ENCODE measurements at places on chromosomes 6 and 20.

DNA sequence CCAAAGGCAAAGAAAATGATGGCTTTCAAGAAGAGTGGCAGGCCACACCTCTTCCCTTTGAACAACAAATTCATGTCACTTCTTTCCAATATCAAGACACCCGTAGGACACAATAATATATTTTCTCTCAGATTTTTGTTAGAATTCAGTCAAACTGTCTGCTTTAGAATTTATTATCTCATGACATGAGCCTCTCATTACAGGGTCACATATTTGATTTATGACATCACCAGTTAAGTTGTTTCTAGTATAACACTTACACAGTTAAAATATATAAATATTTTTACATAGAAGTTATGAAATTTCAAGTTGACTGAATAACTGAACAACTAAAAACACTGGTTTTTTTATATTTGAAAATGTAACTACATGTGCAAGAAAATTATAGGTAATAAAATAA lies 320.6 kb upstream of the AGPAT4 start:
- no peak for DNase-seq

- DNase-seq, result peak; percentile 97
Measured at GRCh38 chr20:62182469-62183425, at the start of gene MTG2. TSS of gene MTG2 (plus strand) at chr20:62183028. CDS start at chr20:62193421, 10,393 bp downstream.

DNA sequence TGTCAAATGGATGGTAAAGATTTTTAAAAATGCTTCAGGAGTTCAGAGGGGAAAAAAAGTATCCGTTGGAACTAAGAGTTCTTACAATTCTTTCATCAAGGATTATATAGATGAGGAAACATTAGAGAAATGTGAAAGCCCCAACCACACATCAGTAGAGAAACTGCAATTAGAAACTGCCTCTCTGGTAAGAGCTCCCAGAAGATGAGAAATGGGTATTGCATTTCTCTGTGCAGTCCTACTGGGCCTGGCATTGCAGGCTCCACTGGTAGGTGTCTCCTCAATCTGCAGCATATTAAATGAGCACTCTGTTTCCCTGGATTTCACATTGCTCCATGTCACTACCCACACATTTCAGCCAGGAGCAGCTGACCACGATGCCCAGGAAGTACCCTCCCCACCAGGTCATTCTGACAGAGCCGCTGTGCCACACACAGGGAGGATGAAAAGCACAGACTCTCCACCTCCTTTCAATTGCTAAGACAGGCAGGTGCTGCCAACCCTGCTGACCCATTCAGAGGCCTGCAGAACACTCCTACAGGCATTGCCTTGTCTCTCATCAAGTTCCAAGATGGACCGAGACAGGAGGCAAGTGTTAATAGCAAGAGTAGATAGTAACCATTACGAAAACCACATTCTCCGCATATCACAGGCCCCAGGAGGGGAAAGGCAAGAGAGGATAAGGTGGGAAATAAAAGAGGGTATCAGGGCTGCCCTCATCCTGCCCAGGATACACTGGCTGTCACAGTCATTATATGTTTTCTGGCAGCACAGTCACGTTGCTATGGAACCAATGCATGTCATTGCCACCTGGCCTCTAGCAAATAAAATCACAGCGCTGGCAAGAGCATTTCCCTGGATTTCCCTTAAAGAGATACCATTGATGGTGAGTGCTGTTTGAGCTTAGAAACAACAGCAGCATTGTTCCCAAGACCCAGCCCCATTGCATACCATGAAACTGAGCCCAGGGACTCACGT lies 241.7 kb downstream of the ATXN1 start:
- DNase-seq, result no peak

DNA sequence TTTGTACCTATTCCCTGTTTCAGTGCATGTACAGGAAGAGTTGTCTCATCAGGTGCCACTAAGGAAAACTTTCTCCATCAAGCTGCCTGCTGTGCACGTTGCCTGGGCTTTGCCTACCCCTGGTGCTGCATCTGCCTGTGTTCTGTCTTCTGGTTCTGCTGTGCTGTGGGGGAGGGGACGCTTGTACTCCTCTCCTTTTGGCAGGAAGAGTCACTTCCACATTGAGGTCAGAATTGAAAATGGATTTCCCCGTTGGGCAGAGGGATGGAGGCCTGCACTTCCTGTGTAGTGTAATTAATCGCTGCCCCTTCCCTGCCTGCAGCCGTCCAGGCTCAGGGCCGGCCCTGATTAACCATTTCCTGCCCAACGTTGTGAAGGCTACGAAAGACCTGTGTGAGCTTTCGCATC lies 153.3 kb downstream of the SCML4 start:
- DNase-seq, result peak; percentile 59

GRCh38 chr6:80930376-80930775 lies 822.1 kb downstream of the TENT5A start:
- no peak for DNase-seq

DNA sequence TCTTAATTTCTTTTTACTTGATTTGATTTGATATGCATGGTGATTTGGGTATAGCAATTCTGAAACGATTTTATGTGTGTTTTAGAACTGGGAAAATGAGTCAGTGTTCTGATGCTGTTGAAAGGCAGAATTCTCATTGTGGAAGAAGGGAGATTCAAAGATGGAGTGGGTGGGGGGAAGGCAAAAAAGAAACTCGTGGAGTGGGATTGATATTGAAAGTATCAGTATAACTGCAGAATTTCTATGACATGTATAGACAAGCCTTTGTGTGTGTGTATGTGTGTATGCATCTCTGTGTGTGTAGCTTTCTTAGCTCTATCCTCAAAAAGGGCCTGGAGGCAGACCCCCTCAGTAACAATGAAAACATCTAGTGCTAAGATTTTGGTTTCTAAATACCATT lies 184.3 kb upstream of the OLIG3 start:
- DNase-seq, result no peak

DNA sequence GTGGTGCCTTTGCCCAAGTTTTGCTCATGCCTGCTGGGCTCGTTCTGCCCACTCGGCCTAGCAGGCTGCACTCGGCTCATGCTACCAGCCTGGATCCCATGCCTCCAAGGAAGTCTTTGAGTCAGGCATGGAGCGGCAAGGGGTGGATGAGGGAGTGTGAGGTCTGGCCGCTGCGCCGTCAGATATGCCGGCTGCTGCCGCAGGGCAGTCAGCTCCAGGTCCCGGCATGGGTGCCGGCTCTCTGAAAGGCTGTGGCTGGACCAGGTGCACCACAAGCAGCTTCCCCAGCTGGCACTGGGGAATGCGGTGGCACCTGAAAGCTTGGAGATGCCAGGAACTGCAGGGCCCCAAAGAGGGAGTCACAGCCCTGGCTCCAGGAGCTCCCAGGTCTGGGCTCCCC lies 75.5 kb downstream of the GPR63 start:
- no peak for DNase-seq

- no peak for DNase-seq
Measured at GRCh38 chr6:5599127-5599526, 337.8 kb downstream of the FARS2 start.

DNA sequence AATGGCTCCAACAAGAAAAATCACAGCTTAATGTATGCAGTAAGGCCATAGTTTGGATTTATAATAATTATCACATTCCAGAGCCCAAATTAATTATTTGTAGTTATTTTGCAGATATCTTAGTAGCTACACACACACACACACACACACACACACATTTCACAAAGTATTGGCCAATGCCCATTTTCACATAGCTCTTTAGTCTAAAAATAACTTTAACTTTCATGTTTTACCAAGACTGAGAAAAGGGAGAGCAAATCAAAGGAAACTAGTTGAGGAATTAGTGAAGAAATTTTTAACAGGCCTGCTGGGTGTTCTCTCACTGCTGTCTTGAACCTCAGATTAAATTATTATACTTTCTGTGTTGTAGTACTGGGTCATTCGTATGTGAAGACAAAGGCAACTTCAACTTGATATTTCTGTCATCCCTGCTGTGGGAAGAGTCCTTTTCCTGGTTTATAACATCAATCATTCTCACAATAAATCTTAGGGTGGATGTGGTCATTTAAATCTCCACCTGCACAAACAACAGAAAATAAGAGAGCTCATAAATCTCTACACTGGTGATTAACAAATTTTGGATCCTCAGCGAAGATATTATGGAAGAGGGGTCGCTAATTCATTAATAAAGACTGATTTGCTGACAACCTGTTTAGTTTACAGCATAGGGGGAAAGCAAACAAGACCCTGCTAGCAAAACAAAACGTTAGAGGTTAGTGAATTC lies 1.6 kb upstream of the TCF21 start:
- no peak for DNase-seq

- no peak for DNase-seq
Measured at GRCh38 chr6:144344646-144345045, 59.5 kb downstream of the UTRN start.

GRCh38 chr6:91485047-91485446 lies 898.2 kb upstream of the MAP3K7 start:
- no peak for DNase-seq

DNA sequence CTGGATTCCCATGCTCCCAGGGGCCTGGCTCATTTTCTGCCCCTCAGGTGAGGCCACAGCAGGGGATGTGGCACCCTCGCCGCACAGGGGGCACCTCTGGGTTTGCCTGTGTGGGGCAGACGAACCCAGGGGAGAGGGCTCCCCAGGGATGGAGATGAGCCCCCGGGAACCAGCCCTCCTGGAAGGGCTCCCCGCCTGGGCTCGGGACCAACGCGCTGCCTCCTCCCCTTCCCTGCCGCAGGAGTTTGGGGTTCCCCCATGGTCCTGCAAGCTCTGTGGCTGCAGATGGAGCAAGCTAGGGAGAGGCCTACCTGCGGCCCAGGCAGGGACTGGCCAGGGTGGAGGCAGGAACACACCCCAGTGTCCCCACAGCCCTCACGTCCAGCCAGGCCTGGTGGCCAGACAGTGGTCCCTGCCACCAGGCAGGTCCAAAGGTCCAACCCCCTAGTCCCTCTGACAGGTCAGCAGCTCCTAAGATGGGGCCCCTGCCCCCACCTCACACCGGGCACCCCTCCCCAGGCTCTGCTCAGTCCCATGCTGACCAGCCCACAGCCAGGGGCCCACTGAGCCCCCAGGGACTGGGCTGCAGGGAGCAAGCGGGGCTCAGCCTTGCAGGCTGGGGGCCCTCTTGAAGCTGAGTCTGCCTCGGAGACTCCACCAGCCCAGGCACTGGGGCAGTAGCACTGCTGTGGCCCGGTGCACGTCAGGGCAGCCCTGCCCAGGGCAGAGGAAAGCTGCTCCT lies 13.7 kb downstream of the LAMA5 start:
- DNase-seq, result peak; percentile 76

GRCh38 chr20:24337069-24337468 lies 132.4 kb upstream of the SYNDIG1 start:
- DNase-seq, result no peak

GRCh38 chr6:95784019-95784418 lies 206.7 kb downstream of the MANEA start:
- DNase-seq, result no peak

- no peak for DNase-seq
Measured at GRCh38 chr20:58268936-58269619, 40.4 kb upstream of the RAB22A start.

DNA sequence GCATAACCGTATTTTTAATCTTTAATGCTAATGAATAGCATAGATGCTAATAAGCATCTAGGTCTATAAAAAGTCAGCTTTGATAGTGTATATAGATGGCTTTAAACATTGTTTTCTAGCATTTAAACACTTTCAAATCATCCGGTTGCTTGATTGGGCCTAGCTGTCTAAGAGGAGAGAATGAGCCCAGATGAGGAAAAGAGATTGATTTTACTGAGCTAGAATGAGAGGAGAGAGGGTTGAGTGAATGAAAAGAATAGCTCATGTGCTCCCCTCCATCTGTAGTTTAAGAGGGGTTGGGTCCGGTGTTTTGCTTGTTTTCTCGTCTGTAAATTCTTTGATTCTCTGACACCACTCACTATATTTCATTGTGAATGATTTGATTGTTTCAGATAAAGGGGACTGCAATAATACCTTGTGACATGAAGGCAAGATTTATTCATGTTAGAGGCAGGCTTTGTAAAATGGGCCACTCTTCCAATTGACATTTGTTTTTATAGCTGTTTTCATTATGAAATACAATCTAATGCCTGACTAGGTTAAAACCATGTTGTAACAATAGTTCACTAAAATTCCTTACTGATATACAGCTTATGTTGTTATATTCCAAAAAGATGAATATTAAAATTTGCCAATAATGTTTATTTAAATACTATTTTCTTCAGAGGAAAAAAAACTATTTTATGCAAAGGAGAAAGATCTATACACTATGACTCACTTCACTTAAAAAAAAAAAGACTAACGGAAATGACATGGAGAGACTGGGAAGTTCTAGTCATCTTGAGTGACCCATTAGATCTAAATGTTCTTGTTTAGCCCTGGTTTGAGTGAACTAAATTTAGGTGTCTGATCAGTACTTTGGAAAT lies 3.2 kb downstream of the PTPN1 start:
- no peak for DNase-seq

DNA sequence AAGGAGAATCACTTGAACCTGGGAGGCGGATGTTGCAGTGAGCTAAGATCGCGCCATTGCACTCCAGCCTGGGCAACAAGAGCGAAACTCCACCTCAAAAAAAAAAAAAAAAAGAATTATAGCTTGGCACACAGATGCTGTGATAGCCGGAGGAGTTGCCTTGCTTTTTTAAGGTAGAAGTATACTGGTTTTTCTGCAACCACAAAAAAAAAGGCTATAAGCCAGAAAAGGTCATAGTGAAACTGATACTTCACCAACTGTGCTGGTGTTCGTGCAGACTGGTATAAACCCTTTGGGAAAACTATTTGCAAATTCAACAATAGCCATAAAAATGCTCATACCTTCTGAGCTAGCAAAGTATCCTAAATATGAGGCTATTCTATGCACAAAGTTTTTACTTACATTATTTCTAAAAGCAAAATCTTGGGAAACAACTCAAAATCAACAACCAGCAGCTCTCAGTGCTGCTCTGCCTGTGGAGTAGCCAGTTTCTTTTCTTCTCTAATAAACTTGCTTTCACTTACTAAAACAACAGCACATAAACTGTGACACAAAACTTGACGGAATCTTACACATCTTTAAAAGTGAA lies 44.0 kb downstream of the B4GALT5 start:
- DNase-seq, result no peak

- DNase-seq, result peak; percentile 13
Measured at GRCh38 chr20:57659517-57660180, 39.4 kb upstream of the ZBP1 start.

- no peak for DNase-seq
Measured at GRCh38 chr6:139602577-139602976, 228.1 kb upstream of the CITED2 start.

DNA sequence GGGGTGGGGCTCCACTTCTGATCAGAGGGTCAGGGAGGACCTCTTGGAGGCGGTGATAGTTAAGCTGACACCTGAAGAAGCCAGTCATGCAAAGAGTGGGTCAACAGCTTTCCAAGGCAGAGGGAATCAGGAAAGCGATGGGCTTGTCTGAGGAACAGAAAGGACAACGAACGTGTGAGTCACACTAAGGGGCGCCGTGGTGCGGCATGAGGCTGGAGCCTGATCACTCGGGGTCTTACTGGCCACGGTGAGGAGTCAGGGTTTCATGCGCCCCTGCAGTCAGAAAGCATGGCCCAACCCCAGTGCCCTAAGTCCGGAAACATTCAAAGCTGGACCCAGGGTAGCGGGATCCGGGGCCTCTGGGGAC lies 50.6 kb upstream of the SLC32A1 start:
- DNase-seq, result no peak

DNA sequence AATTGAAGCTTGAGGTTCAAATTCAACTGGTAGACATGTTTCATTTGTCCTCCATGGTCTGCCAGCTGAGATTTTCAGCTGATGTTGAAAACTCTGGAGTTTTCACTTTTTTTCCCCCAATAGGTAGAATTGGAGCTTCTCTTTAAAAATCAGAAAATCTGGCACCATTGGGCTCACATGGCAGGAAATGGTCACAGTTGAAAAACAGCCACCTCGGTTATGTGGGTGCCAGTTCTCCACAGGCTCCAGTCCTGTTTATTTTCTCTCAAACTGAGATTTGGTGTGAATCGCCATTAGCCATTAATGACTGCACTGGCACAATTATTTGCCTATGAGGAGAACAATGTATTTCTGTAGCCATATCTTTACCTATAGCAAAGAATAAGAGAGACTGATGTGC lies 171.4 kb upstream of the TFAP2D start:
- no peak for DNase-seq
